ENCODE measurements at places on chromosomes 3 and 15. TPM values are rescaled to one million over a fixed set of nuclear protein-coding genes. Genes with fewer than 3 reads are reported as not detected.
A peak's percentile ranks its signal among the peaks of the same experiment; 100 is the strongest.

GRCh38 chr3:151468284-151468917 lies 7.5 kb upstream of the IGSF10 start:
- no peaks in the 10 kb centered on the region for H3K36me3 ChIP-seq
- no peak overlapping the region for H3K4me3 ChIP-seq
- no peaks in the 10 kb centered on the region for H3K4me1 ChIP-seq
- DNase-seq: no peak

DNA sequence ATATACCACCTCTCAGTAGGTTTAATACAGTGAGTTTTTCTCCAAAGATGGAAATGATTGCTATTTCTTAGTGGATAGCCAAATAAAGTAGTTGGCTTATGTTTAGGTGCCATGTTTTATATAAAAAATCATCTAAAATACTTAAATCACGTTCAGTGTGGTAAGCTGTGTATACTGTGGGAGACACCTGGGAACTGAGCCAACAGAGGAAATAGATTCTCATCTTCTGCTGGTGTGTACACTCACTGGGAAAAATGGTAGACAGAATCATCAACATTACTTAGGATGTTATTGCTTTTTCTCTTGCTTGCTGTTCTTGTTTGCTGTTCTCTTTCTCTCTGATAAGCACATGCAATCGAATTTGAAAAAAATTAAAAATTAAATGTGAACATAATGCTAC lies 112.6 kb upstream of the MB21D2 start:
- H3K4me1 ChIP-seq: peaks cover 6% of the 10 kb centered on the region
- peaks cover 9% of the 10 kb centered on the region for H3K27me3 ChIP-seq
- no peak for DNase-seq
- no peak overlapping the region for H3K27ac ChIP-seq
- H3K4me3 ChIP-seq: no peak overlapping the region
- H3K36me3 ChIP-seq: no peaks in the 10 kb centered on the region

- H3K4me3 ChIP-seq: peak overlapping the region; percentile 85
- H3K36me3 ChIP-seq: no peaks in the 10 kb centered on the region
- peak overlapping the region; percentile 79 for H3K27ac ChIP-seq
- no peaks in the 10 kb centered on the region for H3K27me3 ChIP-seq
- peaks cover 70% of the 10 kb centered on the region for H3K4me1 ChIP-seq
These were observed 2.6 kb downstream of the LIMD1 start for GRCh38 chr3:45597171-45597570.

GRCh38 chr15:49137861-49138260 lies 17.5 kb downstream of the COPS2 start:
- H3K4me1 ChIP-seq: peaks cover 26% of the 10 kb centered on the region
- H3K27ac ChIP-seq: peak overlapping the region; percentile 49
- no peaks in the 10 kb centered on the region for H3K27me3 ChIP-seq
- no peak overlapping the region for H3K4me3 ChIP-seq
- peaks cover 23% of the 10 kb centered on the region for H3K36me3 ChIP-seq

- no peak for DNase-seq
- no peaks in the 10 kb centered on the region for H3K36me3 ChIP-seq
- H3K4me3 ChIP-seq: no peak overlapping the region
- H3K27ac ChIP-seq: no peak overlapping the region
- H3K27me3 ChIP-seq: peaks cover 2% of the 10 kb centered on the region
- peaks cover 18% of the 10 kb centered on the region for H3K4me1 ChIP-seq
These were observed 182.5 kb downstream of the TPRG1 start for GRCh38 chr3:189353988-189354889.

DNA sequence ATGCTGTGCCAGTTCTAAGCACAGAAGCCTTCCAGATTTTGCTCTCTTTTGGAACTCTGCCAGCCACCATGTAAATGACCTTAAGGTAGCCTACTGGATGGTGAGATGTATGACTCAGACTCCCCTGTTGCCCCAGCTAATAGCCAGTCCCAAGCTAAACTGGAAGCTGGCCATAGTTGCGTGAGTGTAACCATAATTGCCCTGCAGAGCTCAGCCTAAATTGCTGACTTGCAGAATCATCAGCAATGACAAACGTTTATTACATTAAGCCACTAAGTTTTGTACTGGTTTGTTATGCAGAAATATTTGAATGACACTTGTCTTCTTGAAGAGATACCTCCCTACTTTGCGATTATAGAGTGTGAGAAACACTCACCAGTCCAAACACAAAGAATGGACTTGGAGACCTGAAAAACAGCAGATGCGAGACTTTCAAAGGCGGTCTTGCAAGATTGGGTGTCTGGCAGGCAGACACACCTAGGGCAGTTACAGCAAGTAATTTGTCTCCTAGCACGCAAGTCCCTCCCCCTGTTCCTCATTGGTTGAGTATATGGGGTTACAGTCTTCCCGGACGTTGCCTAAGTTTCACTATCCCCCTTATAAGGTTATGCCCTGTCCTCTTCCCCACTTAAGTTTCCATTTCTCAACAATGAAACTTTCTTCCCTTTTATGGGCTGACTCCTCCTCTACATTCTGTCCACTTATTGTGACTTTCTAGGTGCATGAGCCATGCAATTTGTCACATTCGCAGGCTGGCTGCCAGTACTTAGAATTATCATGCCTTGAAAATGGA lies 83.6 kb upstream of the XCR1 start:
- H3K27me3 ChIP-seq: peaks cover 2% of the 10 kb centered on the region
- DNase-seq: no peak
- peaks cover 15% of the 10 kb centered on the region for H3K4me1 ChIP-seq
- no peak overlapping the region for H3K27ac ChIP-seq
- H3K36me3 ChIP-seq: no peaks in the 10 kb centered on the region

KLHL6 gene
- total RNA-seq: not detected
